Immature natural killer cell (primary cell): ENCODE measurements at places on chromosomes 5 and 9.

DNA sequence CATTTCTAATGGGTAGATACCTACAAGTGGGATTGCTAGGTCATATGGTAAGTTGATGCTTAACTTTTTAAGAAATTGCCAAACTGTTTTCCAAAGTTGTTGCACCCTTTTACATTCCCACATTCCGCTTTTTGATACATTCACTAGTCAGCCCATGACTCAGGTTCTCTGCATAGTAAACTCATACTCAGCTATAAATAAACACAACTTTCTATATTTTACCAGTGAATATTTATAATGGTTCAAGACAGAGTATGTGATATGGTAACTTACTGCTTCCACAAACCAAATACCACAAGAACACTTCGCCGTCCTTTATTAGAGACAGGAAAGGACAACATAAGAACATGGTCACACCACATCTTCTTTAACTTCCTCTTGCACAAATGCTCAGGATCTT, 54.0 kb downstream of the PLPP1 start:
- DNase-seq = no peak

GRCh38 chr5:7250004-7250403, 145.9 kb upstream of the ADCY2 start:
- DNase-seq = no peak

GRCh38 chr9:76395381-76395780, 1.2 kb upstream of the RFK start:
- DNase-seq = no peak

- no peak for DNase-seq
These were observed 37.7 kb downstream of the ASS1 start for GRCh38 chr9:130482463-130482862.

GRCh38 chr9:83454076-83454475, 84.1 kb downstream of the FRMD3 start:
- DNase-seq = no peak

DNA sequence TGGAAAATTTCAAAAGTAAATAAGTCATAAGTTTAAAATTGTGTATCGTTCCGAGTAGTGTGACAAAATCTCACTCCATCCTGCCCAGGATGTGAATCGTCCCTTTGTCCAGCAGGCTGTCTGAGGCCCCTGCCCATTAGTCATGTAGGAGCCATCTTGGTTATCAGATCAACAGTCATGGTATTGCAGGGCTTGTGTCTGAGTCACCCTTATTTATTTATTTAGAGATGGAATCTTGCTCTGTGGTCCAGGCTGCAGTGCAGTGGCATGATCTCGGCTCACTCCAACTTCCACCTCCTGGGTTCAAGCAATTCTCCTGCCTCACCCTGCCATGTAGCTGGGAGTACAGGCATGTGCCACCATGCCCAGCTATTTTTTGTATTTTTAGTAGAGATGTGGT, 30.2 kb downstream of the ITGA2 start:
- no peak for DNase-seq

DNA sequence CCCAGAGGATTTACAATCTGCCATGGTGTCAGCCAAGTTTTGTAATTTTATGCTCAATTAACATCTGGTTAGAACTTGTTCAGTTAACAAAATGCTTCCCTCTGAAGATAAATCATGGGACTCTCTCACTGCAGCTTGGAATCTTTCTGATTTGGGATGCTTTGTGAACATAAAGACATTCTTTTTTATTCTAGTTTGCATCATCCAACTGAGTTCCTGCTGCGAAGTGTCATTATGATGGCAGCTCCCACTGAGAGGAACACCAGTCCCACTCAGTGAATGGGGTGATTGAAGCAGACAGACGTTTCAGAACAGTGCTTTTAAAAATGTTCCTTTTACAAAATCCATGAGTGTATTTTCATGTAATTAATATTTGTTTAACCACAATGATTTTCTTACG, 863.8 kb downstream of the TLE4 start:
- no peak for DNase-seq
